Skin of body (tissue), 3 donors: ENCODE measurements at places on chromosomes 1 and 21.

DNA sequence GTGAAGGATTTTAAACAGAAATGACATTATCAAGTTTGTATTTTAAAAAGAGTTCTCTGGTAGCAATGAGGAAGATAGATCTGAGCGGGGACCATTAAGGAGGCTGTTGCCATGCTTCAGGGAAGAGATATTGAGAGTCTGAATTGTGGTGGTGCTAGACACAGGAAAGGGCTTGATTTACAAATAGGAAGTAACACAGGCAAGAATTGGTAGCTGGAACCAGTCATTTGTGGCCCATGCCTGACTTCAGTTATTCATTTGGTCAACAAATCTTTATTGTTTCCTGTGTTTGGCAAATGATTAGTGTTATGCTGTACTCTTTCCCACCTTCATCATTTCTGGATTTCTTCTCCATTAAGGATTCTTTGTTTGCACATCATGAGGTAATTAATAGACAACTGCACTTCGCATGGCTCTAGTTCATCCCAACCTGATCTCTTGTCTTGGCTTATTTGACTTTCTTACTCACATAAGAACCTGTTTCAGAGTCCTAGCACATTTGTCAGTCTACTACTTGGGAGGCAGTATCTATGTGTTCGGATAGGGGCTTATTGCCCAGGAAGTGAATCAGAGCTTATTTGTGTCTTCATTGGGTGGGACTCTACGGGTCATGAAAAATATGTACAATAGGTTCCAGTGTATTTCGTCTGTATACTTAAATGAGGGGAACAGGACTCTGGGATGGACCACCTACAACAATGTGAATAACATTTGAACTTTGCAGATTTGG is 32.3 kb downstream of the EEIG2 start:
- DNase-seq: no peak

- peak; percentile 85 for DNase-seq
Observed at GRCh38 chr1:182173808-182174512, 112.4 kb upstream of the ZNF648 start.

DNA sequence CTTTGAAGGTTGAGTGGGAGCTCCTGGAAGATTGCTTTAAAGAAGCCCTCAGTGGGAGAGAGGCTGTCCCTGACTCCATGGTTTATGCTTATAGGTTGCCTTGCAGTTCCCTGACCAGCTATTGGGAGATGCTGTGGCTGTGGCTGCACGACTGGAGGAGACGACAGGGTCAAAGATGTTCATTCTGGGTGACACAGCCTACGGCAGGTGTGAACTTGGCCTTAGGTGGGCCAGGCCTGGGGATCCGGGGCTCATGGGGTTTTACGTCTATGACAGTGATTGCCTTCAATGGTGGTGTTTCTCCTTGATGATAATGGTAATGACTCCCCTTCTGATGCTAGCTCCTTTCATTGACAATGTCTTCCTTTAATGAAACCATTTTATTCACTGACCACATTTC is 692 bp downstream of the DPH2 start:
- no peak for DNase-seq

DNA sequence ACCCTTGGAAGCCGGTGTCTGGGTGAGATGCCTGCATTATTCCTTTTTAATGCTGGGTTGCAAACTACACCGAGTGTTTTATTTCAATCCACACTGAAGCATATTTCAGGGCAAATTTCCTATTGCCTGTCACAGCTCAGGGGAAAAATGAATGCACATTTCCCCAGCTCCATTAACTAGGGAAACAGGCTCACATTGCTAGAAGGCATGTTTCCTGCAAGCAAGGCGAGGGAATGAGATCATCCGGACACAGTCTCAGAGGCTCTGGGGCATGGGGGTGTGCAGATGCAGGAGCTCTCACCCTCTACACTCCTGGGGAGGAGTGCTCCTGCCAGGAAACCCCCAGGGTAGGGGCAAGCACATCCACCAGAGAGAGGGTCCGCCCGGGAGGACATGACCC is 24.6 kb downstream of the SYT2 start:
- DNase-seq: no peak
